ENCODE measurements at places on chromosomes 16 and 17.
A peak's percentile ranks its signal among the peaks of the same experiment; 100 is the strongest.

DNA sequence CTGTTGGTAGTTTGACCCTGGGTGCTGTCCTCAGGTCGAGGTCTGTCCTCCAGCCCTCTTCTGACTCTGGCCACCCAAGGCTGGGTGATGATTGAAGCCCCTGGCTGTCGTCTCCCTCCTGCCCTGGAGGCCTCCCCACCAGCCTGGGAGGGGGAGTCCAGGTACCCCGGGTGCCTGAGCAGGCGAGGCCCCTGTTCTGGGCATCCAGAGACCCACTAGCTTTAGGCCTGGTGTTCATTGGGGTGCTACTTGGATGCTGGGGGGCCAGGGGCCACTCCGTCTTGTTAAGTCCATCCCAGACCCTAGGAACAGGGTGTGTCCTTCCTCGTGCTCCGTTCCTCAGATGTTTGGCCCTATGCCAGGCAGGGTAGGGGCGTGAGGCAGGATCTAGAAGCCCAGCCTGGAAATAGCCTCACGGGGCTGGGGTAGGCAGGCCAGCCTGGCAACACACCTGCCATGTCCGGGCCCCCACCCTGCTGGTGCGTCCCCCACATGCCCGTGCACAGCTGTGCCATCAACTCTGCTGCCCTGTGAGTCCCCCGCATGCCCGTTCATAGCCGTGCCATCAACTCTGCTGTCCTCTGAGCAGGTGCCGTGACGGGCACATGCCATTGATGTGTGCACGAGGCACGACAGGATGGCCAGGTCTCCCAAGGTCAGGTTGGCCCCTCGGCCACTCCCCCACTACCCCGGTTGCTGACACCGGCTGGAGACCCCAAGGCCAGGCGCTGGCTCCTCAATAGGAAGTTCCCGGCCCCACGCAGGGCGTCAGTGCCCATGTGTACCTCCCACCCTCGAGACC lies 36.9 kb downstream of the GINS2 start:
- no peak for DNase-seq

GRCh38 chr17:41932816-41933389 lies 2.5 kb downstream of the ODAD4 start:
- DNase-seq = no peak

DNA sequence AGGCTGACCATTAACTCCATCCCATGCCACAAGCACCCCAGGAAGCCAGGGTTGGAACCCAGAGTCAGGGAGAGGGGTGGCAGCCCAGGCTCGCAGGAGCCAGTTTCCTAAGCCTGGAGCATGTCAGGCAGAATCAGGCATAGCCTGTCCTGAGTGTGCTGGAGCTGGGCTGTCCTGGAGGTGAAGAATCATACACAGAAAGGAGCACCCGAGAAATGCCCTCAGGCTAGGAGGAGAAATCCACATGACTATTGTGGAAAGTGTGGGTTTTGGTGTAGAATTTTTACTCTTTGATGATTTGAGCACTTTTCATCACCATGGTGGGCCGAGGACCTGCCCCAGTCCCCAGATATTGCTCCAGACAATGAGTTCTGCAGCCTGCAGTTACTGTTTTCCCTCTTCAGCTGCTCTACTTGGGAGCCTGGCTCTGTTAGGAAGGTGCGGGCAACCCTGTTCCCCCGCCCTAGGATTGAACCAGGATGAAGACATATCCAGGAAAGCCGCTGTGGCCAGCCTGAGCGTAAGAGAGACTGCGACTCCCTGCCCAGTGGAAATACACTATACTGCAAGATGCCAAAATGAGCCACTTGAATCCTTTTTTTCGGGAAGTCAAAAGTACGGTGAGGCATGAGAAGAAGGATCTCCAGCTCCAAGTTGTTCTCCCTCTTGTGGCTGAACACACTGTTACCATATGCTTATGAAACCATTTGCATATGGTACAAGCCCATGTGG lies 29.0 kb upstream of the HEATR6 start:
- DNase-seq = no peak

GRCh38 chr17:65674246-65675045 lies 113.0 kb upstream of the AXIN2 start:
- no peak for DNase-seq

DNA sequence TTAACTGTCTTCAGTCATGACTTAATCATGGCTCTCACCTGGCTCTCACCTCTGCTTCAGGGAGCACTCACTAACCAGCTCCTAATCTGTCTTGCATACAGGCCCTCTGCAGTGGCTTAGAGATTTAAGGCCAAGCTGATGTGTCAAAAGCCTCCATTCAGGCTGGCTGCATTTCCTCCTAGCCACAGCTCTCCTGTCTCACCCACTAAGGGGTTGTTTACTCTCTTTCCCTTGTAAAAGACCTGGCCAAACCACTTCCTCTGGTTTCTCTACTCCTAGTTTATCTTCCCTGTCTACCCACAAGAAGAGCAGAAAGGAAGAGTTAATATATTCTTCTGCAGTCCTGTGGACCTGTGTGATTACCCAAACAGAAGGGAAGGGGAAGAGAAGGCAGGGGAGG lies 9.3 kb upstream of the ASIC2 start:
- DNase-seq = no peak

- peak; percentile 40 for DNase-seq
Observed at GRCh38 chr17:7716901-7717755, at the start of gene DNAH2. DNAH2 (plus strand) TSS chr17:7717744; CDS start chr17:7719735, 1,991 bp downstream.

DNA sequence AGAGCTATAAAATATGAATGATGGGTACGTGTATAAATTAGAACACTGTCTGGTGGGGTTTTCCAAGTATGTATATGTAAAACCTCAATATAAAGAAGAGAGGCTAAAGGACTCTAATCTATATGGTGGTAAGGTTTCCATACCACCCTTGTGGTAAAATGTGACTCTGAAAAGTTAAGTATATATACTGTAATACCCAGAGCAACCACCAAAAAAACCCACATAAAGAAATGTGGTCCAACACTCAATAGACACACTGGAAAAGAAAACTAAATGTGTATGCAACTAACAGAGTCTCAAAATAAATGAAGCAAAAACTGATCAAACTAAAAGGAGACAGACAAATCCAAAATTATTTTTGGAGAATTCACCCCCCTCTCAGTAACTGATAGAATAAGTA lies 72.2 kb downstream of the XPO6 start:
- no peak for DNase-seq

DNA sequence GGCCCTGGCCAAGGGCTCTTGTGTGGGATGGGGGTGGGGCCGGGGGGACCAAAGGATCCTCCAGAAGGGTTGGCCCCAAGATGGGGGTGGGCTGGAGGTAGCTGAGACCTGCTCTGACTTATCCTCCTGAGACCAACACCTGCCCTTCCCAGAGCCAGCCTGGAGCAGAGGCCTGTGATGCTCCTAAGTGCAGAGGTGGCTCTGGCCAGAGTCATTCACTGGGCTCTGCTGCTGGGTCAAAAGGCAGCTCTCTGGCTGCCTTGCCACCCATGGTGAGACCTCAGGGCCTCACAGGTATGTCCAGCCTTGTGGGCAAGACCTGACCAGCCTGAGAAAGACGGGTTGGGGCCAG lies 393 bp downstream of the SERPINF2 start:
- DNase-seq = no peak

- DNase-seq = no peak
Observed at GRCh38 chr16:50195276-50195675, 42.2 kb downstream of the TENT4B start.

DNA sequence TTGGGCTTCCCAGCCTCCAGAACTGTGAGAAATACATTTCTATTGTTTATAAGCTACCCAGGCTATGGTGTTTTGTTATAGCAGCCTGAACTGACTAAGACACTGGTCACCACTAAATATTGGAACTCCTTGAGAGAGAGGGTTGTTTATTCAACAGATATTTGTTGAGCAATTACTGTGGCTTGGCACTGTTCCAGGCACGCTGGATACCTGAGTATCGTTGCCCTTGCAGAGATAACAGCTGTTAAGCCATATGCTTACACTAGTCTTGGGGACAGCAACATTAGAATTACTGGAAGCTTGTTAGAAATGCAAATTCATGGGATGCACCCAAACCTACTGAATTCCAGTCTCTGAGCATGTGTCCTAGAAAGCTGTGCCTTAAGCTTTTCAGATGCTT lies 230.7 kb downstream of the HS3ST4 start:
- no peak for DNase-seq

DNA sequence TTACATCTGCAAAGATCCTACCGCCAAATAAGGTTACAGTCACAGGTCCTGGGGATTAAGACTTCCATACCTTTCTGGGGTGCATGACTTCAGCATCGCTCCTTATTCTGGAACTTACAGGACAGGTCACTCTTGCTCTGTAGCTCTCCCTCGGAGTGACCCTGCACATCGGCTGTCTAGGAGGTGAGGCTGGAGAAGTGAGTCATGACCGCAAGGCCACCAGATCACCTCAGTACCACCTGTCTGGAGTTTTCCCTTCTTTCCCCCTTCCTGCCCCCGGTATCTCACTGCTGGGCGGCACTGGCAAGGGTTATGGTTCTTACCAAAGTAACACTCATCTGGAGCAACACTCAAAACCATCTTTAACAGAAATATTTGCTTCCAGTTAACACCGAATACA lies 374.8 kb downstream of the SLC39A11 start:
- no peak for DNase-seq

DNA sequence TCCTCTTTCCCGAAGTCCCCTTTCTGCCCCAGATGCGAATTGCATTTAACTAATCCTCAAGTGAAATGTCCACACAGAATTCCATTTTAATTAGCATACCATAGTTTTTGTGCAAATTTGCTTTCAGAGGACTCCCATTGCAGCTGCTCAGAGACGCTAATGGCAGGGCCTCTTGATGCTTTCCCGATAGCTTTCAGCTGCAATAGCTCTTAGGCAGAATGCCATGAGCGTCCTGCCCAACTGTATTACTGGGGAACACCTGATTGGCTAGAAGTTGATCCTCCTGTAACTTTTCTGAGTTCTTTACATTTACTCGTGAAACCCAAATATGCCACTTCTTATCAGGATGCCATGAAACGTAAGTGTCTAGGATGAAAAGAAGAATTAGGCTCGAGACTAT lies 203.0 kb downstream of the UTP18 start:
- no peak for DNase-seq

- DNase-seq = no peak
Observed at GRCh38 chr16:57091975-57092785, at the start of gene CPNE2. CPNE2 (plus strand) TSS chr16:57092583; CDS start chr16:57110743, 18,160 bp downstream.

GRCh38 chr16:84295203-84295860 lies 654 bp downstream of the WFDC1 start:
- no peak for DNase-seq

GRCh38 chr17:74049167-74049966 lies 154.1 kb upstream of the RPL38 start:
- no peak for DNase-seq

- DNase-seq = no peak
Observed at GRCh38 chr16:72739577-72739976, 308.4 kb downstream of the ZFHX3 start.

DNA sequence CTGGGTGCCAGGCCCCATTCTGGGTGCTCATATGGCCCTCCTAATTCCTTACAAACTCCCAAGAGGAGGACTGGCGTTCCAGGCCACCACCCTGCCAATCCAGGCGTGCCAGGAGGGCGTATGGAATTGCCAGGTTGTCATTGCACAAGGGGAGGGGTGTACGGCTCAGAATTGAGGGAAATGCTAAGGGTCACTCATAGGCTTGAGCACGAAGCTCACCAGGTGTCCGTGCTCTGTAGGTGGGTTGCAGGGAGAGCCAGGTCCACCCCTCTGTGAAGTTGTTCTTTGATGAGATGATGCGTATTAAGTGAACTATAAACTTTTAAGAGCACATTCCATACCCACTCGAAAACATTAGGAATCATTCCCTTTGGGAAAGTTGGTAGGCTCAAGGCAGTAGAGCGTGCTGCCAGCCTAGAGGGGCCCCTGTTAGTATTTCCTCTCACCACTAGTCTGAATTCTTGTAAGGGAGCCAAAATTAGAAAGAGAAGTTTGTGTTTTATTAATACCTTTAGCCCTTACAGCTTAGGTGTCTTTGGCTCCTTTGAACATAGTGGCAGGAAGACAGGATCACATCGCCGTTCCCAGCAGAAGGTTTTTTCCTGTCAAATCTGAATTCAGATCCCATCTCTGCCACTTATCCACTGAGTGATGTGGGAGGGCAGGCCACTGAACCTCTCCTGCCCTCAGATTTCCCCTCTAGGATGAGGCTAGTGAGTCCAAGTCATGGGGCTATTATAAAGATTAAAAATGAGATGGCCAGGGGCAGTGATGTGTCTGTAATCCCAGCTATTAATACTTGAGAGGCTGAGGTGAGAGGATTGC lies 38.7 kb upstream of the NFAT5 start:
- no peak for DNase-seq

DNA sequence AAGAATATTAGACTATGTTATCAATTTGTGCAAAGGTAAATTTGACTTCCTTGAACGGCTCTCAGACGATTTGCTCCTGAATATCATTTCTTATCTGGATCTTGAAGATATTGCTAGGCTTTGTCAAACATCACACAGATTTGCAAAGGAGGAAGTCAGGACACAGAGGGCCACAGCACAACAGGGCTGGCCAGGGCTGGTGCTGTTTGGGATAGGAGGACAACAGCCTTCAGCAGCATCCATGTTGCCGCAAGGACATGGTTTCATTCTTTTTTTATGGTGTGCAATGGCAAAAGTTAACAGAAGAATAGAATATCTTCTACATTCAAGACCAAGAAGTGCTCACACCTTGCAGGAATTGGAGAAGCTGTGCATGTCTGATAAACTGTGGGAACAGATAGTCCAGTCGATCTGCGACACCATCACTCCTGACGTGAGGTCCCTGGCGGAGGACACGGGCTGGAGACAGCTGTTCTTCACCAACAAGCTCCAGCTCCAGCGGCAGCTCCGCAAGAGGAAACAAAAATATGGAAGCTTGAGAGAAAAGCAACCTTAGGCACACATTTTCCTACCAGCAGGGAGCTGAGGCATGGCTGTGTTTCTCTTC lies 59.8 kb downstream of the KPNA2 start:
- no peak for DNase-seq

GRCh38 chr16:2035431-2036199 lies 8.9 kb downstream of the NHERF2 start:
- no peak for DNase-seq

GRCh38 chr17:56880133-56880532 lies 33.7 kb downstream of the TRIM25 start:
- DNase-seq = no peak
